ENCODE measurements at places on chromosomes 2 and 18.

- no peak overlapping the region for H3K27ac ChIP-seq
- DNase-seq: no peak
- no peaks in the 10 kb centered on the region for H3K4me1 ChIP-seq
- H3K36me3 ChIP-seq: no peaks in the 10 kb centered on the region
Observed at GRCh38 chr2:66066032-66066431, 368.9 kb upstream of the MEIS1 start.

DNA sequence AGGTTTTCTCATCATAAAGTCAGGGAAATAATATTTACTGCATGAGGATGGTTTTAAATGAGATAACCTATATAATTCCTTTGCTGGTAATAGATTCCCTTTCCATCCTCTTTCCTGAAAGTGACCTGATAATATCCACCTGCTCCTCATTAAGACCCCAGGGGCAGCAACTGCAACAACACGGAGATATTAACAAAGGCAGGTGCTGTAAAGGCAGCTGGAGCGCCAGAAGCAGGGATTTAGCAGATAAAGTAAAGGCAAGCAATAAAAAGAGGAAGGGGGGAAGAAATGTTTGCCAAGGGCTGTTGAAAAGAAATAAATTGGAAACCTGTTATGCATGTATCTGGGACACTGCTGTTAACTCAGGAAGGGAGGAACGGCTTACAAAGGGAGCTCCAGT is 472.6 kb upstream of the KLHL29 start:
- no peaks in the 10 kb centered on the region for H3K4me1 ChIP-seq
- H3K36me3 ChIP-seq: no peaks in the 10 kb centered on the region
- no peak for DNase-seq
- H3K4me3 ChIP-seq: no peak overlapping the region
- H3K27ac ChIP-seq: no peak overlapping the region

GRCh38 chr2:205715831-205716525 is 33.7 kb downstream of the NRP2 start:
- no peak overlapping the region for H3K27ac ChIP-seq
- H3K27me3 ChIP-seq: no peaks in the 10 kb centered on the region
- peaks cover 14% of the 10 kb centered on the region for H3K36me3 ChIP-seq
- H3K4me3 ChIP-seq: no peak overlapping the region

DNA sequence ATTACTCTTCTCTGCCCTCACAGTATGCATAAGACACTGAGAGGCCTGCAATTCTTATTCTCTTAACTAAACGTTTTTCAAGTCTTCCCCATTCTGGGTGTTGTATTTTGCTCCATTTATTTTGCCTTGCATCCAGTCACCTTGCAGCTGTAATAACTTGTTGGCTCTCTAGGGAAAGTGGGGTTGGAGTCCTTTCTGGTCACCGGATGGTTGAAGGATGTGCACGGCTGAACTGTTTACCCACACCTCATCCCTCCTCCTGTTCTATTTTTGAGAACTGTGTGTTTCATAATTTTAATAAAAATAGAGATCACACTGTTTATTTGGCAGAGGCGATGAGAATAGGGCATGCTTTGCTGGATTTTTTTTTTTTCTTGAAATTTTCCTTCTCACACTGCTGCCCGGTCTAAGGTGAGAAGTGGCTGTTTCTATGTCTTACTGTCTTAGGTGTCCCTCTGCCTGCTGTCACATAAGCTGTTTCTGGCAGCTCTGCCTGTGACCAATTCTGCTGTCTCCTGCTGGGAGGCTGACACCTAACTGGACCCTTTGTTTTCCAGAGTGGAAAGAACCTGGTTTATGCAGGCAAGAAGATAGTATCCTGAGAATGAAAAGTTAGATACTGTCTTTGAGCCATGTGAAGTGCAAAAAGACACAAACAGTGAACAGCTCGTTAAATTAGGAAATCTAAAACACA is 342.6 kb downstream of the DPP10 start:
- H3K36me3 ChIP-seq: no peaks in the 10 kb centered on the region
- H3K4me1 ChIP-seq: no peaks in the 10 kb centered on the region
- H3K27ac ChIP-seq: no peak overlapping the region
- DNase-seq: no peak

GRCh38 chr2:108825736-108826135 is 39.2 kb downstream of the CCDC138 start:
- H3K4me1 ChIP-seq: no peaks in the 10 kb centered on the region
- no peaks in the 10 kb centered on the region for H3K36me3 ChIP-seq
- no peak overlapping the region for H3K4me3 ChIP-seq
- DNase-seq: no peak
- H3K27me3 ChIP-seq: no peaks in the 10 kb centered on the region

GRCh38 chr2:227870710-227871374 is 589 bp upstream of the DAW1 start:
- H3K36me3 ChIP-seq: no peaks in the 10 kb centered on the region
- peaks cover 5% of the 10 kb centered on the region for H3K4me1 ChIP-seq
- H3K4me3 ChIP-seq: peak overlapping the region; percentile 19
- peak overlapping the region; percentile 46 for H3K27ac ChIP-seq
- DNase-seq: no peak

DNA sequence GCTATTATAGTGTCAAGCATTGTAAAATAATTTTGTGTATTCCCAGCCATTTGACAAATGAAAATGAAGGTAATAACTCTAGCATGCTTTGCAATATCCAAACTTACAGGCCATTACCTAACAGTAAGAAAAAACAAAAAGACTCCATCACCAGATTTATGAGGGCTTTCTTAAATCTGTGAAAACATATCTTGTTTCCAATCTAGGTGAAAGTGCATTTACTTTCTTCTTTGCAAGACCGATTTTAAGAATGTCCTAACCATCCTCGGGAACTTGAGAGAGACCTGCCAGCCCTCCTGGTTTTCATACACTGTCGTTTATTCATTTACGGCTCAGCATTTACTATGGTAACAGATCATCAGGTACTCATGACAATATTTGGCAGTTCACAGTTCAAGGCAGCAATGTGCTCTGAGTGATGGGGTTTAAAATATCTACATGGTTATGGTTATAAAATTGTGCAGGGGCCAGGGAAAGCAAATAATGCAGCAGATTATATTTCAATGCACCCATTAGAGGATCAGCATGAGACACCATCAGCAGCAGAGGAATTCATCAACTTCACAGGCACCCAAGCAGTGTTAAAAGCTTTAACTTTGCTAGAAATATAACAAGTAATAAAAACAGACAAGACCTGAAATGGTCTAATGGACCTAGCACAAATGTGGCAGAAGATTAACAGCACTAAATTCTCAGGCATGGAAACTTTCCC is 34.4 kb upstream of the PARD3B start:
- H3K4me3 ChIP-seq: no peak overlapping the region
- H3K36me3 ChIP-seq: no peaks in the 10 kb centered on the region
- no peaks in the 10 kb centered on the region for H3K27me3 ChIP-seq
- no peak overlapping the region for H3K27ac ChIP-seq
- DNase-seq: no peak
- no peaks in the 10 kb centered on the region for H3K4me1 ChIP-seq

DNA sequence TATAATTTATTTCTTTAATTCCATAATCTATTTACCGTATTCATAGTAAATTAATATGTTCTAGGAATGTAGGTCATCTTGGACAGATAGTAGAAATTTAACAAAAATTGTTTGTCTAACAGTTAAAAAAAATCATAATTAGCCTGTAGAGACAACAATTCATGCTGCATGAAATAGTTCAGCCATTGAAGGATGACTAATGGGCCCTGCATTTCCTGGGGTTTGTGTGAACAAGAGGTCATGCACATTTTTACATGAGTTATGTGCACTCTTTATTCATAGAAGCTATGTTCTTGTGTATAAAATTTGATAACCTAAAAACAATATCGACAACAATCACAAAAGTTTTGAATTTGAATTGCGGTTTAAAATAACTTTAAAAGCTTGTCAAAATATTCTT is 1663.6 kb downstream of the SUCLG1 start:
- H3K27me3 ChIP-seq: no peaks in the 10 kb centered on the region
- no peak for DNase-seq
- H3K36me3 ChIP-seq: no peaks in the 10 kb centered on the region

DNA sequence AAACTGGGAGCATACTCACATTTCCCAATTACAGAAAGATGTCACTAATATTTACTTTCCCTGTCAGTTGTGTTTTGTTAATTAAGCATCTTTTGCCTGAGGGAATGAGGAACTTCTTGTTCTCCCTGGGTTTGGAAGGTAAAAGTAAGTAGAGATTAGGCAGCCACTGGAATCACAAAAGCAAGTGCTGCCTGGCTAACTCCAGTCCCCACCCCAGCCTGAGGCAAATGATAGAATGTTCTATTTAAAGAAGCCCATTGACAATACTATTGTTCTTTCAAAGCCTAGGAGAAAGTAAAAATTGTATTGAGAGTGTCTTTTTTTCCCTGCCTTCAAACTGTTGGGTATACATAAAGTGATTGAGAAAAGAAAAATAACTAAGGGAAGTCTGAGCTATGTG is 93.8 kb downstream of the MBD2 start:
- no peaks in the 10 kb centered on the region for H3K27me3 ChIP-seq
- no peak for DNase-seq
- H3K4me1 ChIP-seq: no peaks in the 10 kb centered on the region

- no peaks in the 10 kb centered on the region for H3K27me3 ChIP-seq
- no peak overlapping the region for H3K4me3 ChIP-seq
- no peaks in the 10 kb centered on the region for H3K36me3 ChIP-seq
- peaks cover 14% of the 10 kb centered on the region for H3K4me1 ChIP-seq
Observed at GRCh38 chr18:23114911-23115310, 20.4 kb upstream of the CABLES1 start.

DNA sequence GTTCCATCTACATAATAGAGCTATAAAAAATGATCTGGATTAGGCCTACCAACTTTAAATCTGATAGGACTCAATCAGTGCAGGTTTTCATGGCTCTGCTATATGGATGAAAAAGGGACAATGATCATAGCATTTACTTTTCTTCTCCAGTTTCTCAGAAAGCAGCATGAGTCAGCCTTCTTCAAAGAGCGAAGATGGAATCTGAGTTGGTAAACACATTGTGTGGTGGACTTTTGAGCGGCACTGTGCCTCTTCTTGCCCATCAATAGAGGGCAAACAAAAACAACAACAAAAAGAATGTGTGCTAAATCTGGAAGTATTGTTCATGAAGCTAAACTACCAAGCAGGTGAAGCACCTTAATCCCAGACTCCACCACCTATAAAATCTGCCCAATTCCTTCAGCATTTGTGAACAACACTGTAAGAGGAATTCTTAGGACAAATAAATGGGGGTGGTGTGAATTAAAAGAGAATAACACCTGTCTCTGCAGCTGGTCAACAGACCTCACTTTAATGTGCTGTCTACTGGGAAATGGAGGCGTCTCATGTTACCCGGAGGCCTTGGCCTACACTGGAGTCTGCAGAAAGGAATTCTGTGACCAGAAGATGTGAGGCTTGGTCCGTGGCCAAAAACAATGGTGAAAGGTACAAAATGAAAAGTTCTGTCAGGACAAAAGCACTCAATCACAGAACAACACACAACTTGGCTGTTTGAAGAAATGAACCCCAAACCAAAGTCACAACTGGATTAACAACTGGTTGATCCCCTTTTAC is 609.0 kb downstream of the IRS1 start:
- no peak overlapping the region for H3K4me3 ChIP-seq
- H3K4me1 ChIP-seq: peaks cover 3% of the 10 kb centered on the region
- no peaks in the 10 kb centered on the region for H3K36me3 ChIP-seq
- DNase-seq: no peak
- no peak overlapping the region for H3K27ac ChIP-seq

DNA sequence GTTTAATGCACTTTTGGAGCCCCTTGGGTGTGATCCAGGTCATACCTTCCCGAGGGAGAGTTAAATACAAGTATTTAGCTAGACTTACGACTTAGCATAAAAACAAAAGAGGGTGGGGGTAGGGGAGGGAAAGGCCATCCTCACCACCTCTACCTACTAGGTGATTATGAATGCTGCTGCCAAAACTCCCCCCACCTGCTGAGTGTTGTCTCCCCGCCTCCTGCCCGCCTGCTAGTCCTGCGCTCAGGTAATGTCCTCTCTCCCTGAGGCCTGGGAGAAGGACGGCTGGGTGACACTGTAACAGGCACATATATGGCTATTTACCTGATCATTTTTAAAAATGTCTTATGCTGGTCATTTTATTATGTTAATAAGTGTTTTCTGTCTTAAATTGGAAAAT is 3.0 kb upstream of the NCKAP5 start:
- H3K4me1 ChIP-seq: peaks cover 10% of the 10 kb centered on the region
- no peak overlapping the region for H3K4me3 ChIP-seq
- no peaks in the 10 kb centered on the region for H3K36me3 ChIP-seq
- H3K27ac ChIP-seq: no peak overlapping the region
- no peaks in the 10 kb centered on the region for H3K27me3 ChIP-seq
- no peak for DNase-seq

DNA sequence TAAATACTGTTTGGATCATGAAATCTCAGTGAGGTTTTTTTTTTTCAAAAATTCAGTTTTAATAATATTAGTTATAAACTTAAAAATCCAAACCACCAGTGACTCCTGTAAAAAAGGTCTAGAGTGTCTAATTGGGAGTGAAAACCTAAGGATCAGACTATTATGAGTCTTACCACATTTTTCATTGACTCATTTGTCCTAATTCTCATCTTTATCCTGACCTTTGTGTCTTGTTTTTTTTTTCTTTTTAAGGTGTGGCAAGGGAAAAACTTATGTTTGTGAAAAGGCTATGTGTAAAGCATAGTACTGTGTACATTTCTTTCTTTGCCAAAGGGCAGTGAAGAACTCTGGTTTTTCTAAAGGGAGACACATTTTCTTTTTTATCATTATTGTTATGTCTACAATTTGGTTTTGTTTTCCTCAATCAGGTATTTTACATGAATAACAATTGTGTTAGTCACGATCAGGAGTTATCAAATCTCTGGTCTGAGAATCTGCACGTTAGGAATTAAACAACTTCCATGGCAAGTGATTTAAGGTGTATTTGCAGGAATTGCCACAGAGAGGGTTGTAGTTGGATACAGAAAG is 52.6 kb downstream of the RHBDD1 start:
- H3K36me3 ChIP-seq: no peaks in the 10 kb centered on the region
- H3K4me3 ChIP-seq: no peak overlapping the region
- no peak overlapping the region for H3K27ac ChIP-seq

- no peak overlapping the region for H3K27ac ChIP-seq
- H3K36me3 ChIP-seq: no peaks in the 10 kb centered on the region
- peaks cover 43% of the 10 kb centered on the region for H3K4me1 ChIP-seq
Observed at GRCh38 chr2:11309706-11310105, 34.7 kb downstream of the ROCK2 start.
